ENCODE measurements at places on chromosomes 11 and 22. TPM values are rescaled to one million over a fixed set of nuclear protein-coding genes. Genes with fewer than 3 reads are reported as not detected.
A peak's percentile ranks its signal among the peaks of the same experiment; 100 is the strongest.

OR4C5 gene
- not detected for total RNA-seq

GRCh38 chr22:45238076-45238956 is 2.4 kb downstream of the KIAA0930 start:
- no peaks in the 10 kb centered on the region for H3K36me3 ChIP-seq
- H3K4me3 ChIP-seq, result no peak overlapping the region
- no peak for DNase-seq
- no peaks in the 10 kb centered on the region for H3K27me3 ChIP-seq
- no peaks in the 10 kb centered on the region for H3K4me1 ChIP-seq

DNA sequence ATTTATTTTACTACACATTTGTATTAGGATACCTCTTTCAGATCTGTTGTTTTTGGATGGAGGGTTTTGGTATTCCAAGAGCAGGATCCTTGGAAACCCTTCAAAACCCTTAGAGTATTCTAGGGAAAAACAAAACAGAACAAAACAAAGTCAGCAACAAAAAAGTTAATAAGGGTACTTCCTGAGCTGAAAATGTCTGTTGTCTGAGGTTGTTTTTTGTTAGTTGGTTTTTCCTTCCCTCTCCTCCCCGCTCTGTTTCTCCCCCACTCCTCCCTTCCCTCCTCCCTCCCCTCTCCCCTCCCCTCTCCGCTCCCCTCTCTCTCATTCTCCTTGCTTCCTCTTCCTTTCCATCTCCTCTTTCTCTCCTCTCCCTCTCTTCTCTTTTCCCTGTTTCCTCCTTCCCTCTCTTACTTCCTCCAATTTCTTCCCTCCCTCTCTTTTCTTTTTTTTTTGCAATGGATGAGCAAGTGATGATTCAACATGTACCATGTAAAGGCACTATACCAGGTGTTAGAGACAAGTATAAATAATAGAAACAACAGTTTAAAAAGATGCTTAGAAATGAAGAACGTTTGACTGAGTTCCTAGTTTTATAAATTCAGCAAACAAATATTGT is 160.6 kb downstream of the TMEM135 start:
- no peaks in the 10 kb centered on the region for H3K27me3 ChIP-seq
- H3K4me3 ChIP-seq, result no peak overlapping the region
- H3K36me3 ChIP-seq, result no peaks in the 10 kb centered on the region

- no peak overlapping the region for H3K4me3 ChIP-seq
- no peaks in the 10 kb centered on the region for H3K4me1 ChIP-seq
- no peaks in the 10 kb centered on the region for H3K36me3 ChIP-seq
- no peak overlapping the region for H3K27ac ChIP-seq
Observed at GRCh38 chr11:87604350-87604749, 566.6 kb downstream of the TMEM135 start.

- no peaks in the 10 kb centered on the region for H3K27me3 ChIP-seq
- DNase-seq, result no peak
- no peak overlapping the region for H3K27ac ChIP-seq
- no peaks in the 10 kb centered on the region for H3K4me1 ChIP-seq
- no peaks in the 10 kb centered on the region for H3K36me3 ChIP-seq
- no peak overlapping the region for H3K4me3 ChIP-seq
Observed at GRCh38 chr11:36419791-36420424, 90.2 kb downstream of the TRAF6 start.

DNA sequence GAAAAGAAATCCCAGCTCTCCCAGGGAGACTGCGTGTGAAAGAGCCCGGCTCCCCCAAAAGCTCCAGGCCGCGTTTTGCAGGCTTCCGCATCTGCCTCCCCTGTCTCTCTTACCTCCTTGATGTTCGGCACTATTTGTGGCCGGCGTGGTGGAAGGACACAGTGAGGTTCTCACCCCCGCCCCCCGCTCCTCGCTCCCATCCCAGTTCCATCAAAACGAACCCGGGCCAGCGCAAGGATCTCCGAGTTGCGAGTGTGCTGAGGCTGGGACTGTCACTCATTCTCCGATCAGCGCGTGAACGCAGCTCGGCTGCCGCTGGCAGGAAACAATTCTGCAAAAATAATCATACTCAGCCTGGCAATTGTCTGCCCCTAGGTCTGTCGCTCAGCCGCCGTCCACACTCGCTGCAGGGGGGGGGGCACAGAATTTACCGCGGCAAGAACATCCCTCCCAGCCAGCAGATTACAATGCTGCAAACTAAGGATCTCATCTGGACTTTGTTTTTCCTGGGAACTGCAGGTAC is at the start of gene NCAM1:
TSS of gene NCAM1 (plus strand) at position 275 of the 523 bp plus-strand sequence.
- H3K27ac ChIP-seq, result no peak within 1 kb of the TSS
- H3K4me1 ChIP-seq, result peaks cover 15% of the 10 kb centered on the region
- H3K4me3 ChIP-seq, result peak within 1 kb of the TSS; percentile 56
- H3K27me3 ChIP-seq, result peaks cover 30% of the 10 kb centered on the region
- no peak for DNase-seq

- no peak overlapping the region for H3K4me3 ChIP-seq
- H3K27ac ChIP-seq, result no peak overlapping the region
- no peaks in the 10 kb centered on the region for H3K27me3 ChIP-seq
- H3K4me1 ChIP-seq, result peaks cover 5% of the 10 kb centered on the region
Observed at GRCh38 chr11:34065505-34066203, 14.1 kb downstream of the CAPRIN1 start.

- H3K36me3 ChIP-seq, result no peaks in the 10 kb centered on the region
- DNase-seq, result no peak
- H3K27me3 ChIP-seq, result no peaks in the 10 kb centered on the region
- H3K27ac ChIP-seq, result no peak overlapping the region
- no peak overlapping the region for H3K4me3 ChIP-seq
Observed at GRCh38 chr22:42086051-42086450, 4.5 kb downstream of the NDUFA6 start.

- H3K27me3 ChIP-seq, result no peaks in the 10 kb centered on the region
- H3K4me3 ChIP-seq, result peak overlapping the region; percentile 68
- no peak for DNase-seq
- no peaks in the 10 kb centered on the region for H3K36me3 ChIP-seq
Observed at GRCh38 chr11:63764679-63765647, 3.6 kb downstream of the ZFTA start.

ASCL2 gene
- 0.96 TPM for total RNA-seq

- H3K36me3 ChIP-seq, result no peaks in the 10 kb centered on the region
- no peaks in the 10 kb centered on the region for H3K27me3 ChIP-seq
Observed at GRCh38 chr22:48973694-48974041, 854.0 kb downstream of the BRD1 start.

GRCh38 chr11:62061356-62062222 is 62.2 kb upstream of the INCENP start:
- H3K27me3 ChIP-seq, result no peaks in the 10 kb centered on the region
- no peaks in the 10 kb centered on the region for H3K4me1 ChIP-seq
- H3K36me3 ChIP-seq, result no peaks in the 10 kb centered on the region

DNA sequence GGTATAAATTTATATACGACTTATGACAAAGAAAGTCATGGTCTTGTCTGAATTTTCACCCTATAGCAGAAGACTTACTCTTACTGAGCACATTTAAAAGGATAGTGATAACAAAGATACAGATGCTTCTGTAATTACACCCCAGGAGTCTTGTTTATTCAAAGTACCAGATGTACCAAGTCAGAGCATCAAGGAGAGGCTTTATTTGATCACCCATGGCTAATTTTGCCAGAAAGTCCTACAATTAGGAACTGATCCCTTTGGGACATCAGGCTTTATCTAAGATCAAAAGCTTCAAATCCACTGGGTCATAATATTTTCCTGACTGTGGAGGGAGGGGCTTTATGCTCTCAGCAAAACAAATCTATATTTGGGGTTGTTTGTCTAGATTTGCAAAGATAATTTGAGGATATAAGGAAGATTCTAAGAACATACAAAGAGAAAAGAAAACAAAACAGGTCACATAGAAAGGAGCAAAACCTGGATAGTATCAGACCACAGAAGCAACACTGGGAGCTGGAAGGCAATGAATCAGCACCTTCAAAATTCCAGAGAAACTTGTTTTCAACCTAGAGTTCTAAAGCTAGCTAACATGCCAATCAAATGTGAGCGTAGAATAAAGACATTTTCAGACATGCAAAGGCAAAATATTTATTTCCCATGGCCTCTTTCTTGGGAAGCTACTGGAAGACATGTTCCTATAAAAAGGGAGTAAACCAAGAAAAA is 124.8 kb upstream of the CSNK2A3 start:
- H3K27me3 ChIP-seq, result no peaks in the 10 kb centered on the region
- DNase-seq, result no peak
- H3K27ac ChIP-seq, result no peak overlapping the region
- H3K4me1 ChIP-seq, result no peaks in the 10 kb centered on the region
- H3K36me3 ChIP-seq, result no peaks in the 10 kb centered on the region

- H3K27me3 ChIP-seq, result no peaks in the 10 kb centered on the region
- no peak for DNase-seq
- no peaks in the 10 kb centered on the region for H3K36me3 ChIP-seq
Observed at GRCh38 chr22:49996119-49996517, 16.4 kb downstream of the IL17REL start.

DNA sequence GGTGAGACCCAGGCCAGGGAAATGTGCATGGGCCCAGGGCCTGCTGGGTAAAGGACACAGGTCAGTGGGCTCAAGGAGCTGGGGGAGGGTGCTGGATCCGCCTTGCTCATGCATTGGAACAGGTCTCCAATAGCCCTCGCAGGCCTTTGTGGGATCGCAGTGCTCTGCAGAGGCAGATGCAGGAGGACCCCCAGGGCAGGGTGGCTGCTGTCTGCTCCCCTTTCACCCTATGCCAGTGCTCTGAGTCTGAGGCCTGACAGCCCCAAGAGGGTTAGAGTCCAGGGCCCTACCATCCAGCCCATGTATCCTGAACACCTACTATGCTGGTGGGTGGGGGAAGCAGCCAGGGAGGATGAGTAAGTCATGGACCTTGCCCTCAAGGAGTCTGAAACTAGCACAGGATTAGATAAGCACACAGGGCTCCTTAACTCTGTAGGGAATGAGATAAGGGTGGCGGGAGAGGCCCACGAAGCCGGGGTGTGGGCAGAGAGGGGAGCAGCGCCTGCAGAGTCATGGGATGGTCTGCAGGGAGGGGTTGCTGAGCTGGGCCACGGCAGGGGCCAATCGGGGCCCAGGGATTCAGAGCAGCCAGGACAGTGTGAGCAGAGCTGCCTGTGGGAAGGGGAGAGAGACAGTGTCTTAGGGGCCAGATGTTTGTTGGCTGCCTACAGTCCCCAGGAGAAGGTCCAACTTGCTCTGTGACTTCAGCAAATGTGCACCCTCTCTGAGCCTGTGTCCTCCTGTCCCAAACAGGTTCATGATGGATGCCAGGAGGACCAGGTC is 10.5 kb upstream of the EHD1 start:
- peaks cover 4% of the 10 kb centered on the region for H3K4me1 ChIP-seq
- no peak for DNase-seq
- no peak overlapping the region for H3K27ac ChIP-seq
- H3K36me3 ChIP-seq, result no peaks in the 10 kb centered on the region
- no peak overlapping the region for H3K4me3 ChIP-seq

All from breast epithelium (tissue), 4 donors.